CD4-positive, alpha-beta T cell treated with Interleukin-6 at 100 ng/mL for 8 hours (primary cell): ENCODE measurements at places on chromosomes 2 and 18.
A peak's percentile ranks its signal among the peaks of the same experiment; 100 is the strongest.

- no peak for DNase-seq
Observed at GRCh38 chr18:50606609-50607008, 46.7 kb downstream of the MAPK4 start.

DNA sequence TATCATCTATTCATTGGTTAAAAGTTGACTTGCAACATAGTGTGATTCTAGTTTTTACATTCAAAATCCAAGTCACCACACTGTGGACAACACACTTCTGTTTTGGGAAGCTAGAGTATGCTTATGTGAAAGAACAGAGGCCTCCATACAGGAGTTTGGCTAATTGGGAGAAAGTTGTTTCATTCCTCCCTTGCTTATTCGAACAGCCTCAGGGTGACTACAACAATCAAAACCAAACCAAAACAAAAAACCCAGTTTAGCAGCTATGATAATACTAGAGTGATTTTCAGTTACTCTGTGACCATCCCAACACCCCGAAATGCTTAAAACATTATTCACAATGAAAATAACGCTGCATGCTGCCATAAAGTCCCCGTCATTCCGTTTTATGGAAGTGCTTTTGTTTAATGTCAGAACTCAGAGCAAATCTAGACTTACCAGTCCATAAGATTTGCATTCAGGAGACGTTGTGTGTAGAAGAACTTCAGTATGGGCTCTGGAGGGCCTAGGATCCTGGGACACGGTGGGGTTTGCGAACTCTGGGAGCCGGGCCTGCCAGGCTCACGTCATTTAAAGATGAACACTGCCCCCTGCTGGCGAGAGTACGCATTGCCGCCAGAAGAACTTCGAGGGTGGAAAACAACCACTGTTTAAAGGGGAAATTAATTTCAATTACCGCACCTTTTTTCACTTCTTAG, 111.4 kb downstream of the FTCDNL1 start:
- DNase-seq: peak; percentile 31

DNA sequence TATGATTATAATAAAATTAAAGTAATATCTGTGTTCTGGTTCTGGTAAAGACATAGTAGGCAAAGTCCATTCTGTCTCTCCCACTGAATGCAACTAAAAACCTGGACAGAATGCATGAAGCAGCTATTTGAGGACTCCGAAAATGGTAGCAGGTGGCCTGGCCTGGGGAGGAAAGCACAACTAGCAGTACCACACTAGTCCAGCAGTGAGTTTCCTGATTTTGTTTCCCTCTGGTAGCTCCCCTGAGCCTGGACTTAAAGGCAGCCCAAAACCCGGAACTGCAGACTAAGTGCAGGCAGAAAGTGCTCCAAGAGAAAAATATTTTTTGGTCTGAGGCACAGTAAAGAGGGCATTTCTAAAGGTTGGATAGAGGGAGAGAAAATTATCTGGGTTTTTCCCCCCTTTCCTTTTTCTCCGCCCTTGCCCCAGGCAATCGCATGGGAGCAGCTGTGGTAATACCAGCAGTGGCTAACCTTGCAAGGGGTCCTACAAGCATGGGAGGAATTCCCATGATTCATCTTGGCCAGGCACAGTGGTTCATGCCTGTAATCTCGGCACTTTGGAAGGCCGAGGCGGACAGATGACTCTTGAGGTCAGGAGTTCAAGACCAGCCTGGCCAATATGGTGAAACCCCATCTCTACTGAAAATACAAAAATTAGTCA, 32.3 kb downstream of the ASXL2 start:
- DNase-seq: no peak

- no peak for DNase-seq
Observed at GRCh38 chr2:102803897-102804217, 42.0 kb downstream of the TMEM182 start.

DNA sequence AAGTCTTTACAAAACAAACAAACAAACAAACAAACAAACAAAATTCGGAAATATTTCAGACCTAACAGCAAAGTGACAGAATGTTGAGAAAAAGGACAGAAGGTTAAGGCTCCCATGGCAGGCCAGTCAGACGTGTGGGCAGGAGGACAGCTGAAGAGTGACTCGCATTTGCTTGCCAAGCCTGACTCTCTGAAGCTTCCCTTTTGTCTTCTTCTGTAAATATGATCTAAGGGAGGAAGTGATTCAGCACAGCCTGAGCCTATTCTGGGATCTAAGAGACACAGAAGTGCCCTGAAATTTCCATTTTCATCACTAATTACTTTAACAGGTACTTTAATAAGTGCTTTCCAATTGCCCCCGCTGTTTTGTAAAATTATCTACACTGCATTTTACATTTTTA, 134.0 kb upstream of the LYPD1 start:
- DNase-seq: no peak

DNA sequence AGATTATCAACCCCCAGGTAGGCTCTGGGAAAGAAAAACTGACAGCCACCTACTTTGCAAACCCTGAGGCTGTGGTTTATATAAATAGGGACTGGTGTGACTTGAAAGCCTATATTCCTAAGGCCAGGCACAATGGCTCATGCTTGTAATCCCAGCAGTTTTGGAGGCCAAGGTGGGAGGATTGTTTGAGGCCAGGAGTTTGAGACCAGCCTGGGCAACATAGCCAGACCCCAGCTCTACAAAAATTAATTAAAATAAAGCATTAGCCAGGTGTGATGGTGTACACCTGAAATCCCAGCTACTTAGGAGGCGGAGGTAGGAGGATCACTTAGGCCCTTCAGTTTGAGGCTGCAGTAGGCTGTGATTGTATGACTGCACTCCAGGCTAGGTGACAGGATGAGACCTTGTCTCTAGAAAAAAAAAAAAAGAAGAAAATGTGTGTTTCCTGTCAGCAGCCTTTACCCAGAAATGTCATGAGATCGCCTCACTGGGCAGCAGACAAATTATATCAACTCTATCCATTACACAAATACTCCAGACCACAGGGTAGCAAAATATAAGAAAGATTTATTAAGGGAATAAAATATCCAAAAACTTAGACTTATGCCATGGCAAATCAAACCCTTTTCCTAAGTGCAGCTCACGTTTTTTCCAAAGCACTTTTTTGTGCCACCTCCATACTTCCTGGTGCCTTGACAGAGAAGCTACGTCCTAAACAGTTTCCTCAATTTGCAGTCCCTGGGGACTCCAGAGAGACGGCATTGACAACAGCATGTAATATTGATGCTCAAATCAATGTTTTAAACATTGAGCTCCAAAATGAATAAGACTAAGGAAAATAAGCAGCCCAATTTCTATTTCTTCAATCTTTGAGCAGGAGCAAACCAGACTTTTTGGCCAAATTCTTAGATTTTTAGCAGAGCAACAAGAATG, 190.8 kb upstream of the NDUFV2 start:
- no peak for DNase-seq

DNA sequence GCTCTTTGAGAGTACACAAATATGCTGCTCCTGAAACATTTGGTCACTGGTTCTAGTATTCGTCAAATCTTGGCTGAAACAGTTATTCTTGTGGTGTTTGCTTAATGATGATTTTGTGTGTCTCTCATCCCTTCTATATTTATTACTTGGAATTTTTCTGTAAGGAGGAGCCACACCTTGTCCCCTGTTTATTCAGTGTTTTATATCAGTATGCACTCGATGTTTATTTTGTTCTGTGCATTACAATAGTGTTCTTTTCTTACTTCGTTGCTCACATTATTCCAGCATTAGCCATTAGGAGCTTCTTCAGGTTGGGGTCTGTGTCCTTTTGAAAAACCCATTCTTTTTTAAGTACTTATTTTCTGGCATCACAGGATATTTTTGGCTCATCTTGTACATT, 5.1 kb upstream of the RAMP1 start:
- no peak for DNase-seq

DNA sequence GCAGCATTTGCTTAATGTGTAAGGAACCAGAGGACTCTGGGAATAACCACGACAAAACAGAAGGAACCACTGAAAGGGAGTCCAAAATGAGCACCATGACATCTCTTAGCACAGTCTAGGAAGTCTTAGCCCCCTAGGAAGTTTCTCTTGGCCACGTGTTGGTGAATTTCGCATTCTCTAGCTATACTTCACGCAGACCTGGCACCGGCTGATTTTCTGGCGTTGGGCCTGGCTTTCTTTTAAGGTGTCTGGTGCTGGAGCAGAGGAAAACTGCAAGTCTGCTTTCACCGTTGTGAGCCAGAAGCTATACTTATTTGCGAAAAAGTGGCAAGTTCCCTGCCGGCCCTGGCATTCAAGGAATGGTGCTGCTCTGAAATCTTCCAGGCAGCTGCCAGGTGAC, 156.9 kb downstream of the COL4A4 start:
- no peak for DNase-seq

DNA sequence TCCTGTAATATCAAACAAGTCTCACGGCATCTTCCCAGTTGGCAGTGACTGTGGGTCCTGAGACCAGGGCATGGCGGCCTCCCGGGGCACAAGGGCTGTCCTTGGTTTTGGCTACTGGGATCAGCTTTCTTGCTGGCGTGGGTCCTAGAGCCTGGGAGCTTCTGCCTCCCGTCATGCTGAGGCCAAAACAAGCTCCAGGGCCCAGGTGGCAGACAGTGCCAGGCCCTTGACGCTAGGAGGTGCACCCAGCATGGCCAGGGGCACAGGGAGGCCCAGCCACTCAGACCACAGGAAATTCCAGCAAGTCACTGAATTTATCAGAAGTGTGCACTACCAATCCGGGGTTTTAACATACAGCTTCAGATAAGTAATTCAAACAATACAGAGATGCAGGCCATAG, 184.7 kb downstream of the EIPR1 start:
- DNase-seq: no peak

- DNase-seq: peak; percentile 31
Observed at GRCh38 chr2:11248-11941, 34.9 kb downstream of the FAM110C start.

- DNase-seq: no peak
Observed at GRCh38 chr2:143489145-143489544, 359.9 kb downstream of the ARHGAP15 start.

- DNase-seq: no peak
Observed at GRCh38 chr2:214096208-214096715, 314.6 kb upstream of the VWC2L start.

DNA sequence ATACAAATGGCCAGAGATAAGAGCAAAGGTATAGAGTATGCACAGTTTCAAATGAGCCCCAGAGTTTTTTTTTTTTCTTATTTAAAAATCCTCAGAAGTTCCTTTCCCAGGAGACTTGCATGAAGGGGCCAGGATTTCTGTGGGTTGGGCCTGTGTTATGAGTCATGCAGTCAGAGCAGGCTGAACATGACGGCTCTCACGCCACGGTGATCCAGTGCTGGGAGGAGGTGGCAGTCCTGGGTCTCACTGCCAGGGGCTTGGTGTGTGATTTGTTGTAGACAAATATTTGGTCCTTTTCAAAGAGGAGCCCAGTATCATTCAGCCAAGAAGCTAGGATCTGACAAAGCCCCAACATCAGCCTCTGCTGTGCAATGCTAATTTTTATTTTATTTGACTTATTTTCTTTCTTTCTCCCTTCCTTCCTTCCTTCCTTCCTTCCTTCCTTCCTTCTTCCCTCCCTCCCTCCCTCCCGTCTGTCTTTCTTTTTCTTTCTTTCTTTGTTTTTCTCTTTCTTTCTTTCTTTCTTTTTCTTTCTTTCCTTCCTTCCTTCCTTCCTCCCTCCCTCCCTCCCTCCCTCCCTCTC, 10.4 kb upstream of the KCNE4 start:
- DNase-seq: no peak

GRCh38 chr2:217650716-217651360, 352.0 kb downstream of the TNS1 start:
- peak; percentile 4 for DNase-seq

- DNase-seq: no peak
Observed at GRCh38 chr2:8587920-8588830, 93.7 kb upstream of the ID2 start.

- DNase-seq: no peak
Observed at GRCh38 chr2:63853527-63854310, 12.0 kb downstream of the UGP2 start.

DNA sequence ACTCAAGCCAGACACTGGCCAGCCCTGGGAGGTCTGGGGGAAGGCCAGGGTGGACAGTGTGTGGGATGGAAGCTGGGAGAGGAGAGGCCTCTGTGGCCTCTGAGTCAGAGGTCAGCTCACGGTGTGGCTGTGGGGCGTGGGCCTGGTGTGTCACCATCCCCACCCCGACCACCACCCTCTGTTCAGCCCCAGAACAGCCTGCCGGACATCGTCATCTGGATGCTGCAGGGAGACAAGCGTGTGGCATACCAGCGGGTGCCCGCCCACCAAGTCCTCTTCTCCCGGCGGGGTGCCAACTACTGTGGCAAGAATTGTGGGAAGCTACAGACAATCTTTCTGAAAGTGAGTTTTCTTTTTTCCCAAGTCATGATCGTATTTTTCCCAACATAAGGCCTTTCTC, 110.5 kb downstream of the DYSF start:
- no peak for DNase-seq
